ENCODE measurements at places on chromosomes 11 and 22. TPM values are rescaled to one million over a fixed set of nuclear protein-coding genes. Genes with fewer than 3 reads are reported as not detected.

Gene TMA7B
- not detected for total RNA-seq

Gene SCGB2A2
- total RNA-seq, result not detected

Gene GSTT2
- total RNA-seq, result 0.14 TPM

Gene BLID
- 4.3 TPM for total RNA-seq

Gene P2RX6
- 2.8 TPM for total RNA-seq

Gene APOBEC3F
- 5.5 TPM for total RNA-seq

Gene ARHGAP20
- total RNA-seq, result 6.7 TPM

Gene TBC1D22A
- total RNA-seq, result 14.8 TPM

Gene PACSIN3
- 18.2 TPM for total RNA-seq

Gene ARHGAP42
- total RNA-seq, result 10.5 TPM

Gene FJX1
- total RNA-seq, result 10.4 TPM

Gene CALCA
- total RNA-seq, result not detected

Gene SPA17
- 10.3 TPM for total RNA-seq

Gene SNU13
- 75.5 TPM for total RNA-seq

Gene GGT5
- total RNA-seq, result 6.7 TPM

Gene HSCB
- 24.7 TPM for total RNA-seq

Gene TRIM51
- not detected for total RNA-seq

Gene PRR33
- total RNA-seq, result not detected

Gene ACRV1
- not detected for total RNA-seq

Gene OR51E2
- not detected for total RNA-seq

Gene MICAL2
- 78.8 TPM for total RNA-seq

Gene NCF4
- not detected for total RNA-seq

Gene UBQLNL
- 0.14 TPM for total RNA-seq

Gene TRPT1
- 40.5 TPM for total RNA-seq

Gene RASL10A
- not detected for total RNA-seq

Gene ELMOD1
- 0.83 TPM for total RNA-seq

Gene OR52H1
- total RNA-seq, result 0.43 TPM

Gene DPP3
- total RNA-seq, result 37.3 TPM

Gene APOA5
- total RNA-seq, result not detected

Gene C22orf42
- total RNA-seq, result not detected

Gene TMEM191C
- total RNA-seq, result 0.71 TPM

Gene OR5T3
- total RNA-seq, result not detected

Gene C11orf97
- total RNA-seq, result not detected

Gene ZNF215
- total RNA-seq, result 3.1 TPM

Gene GPR83
- under 0.01 TPM for total RNA-seq

Gene AKIP1
- total RNA-seq, result 33.6 TPM

Gene RAB3IL1
- total RNA-seq, result 4.3 TPM

Gene SLC22A6
- total RNA-seq, result not detected

Gene FAM111A
- total RNA-seq, result 32.3 TPM

Gene YPEL4
- 1.4 TPM for total RNA-seq

Gene DMC1
- total RNA-seq, result 2.7 TPM

Gene FBLN1
- total RNA-seq, result 118 TPM

Gene TMEM86A
- 0.83 TPM for total RNA-seq

Gene CRYBB2
- not detected for total RNA-seq

Gene PRODH
- total RNA-seq, result 0.18 TPM

Gene SLC35F2
- 8.0 TPM for total RNA-seq

Gene EHF
- 0.09 TPM for total RNA-seq

Gene SLC37A2
- total RNA-seq, result 0.18 TPM
